Stimulated activated CD8-positive, alpha-beta memory T cell treated with anti-CD3 and anti-CD28 coated beads, Interleukin-12 subunit alpha, Interleukin-12 subunit beta, amount 100 ng/mL, for 1 hour (primary cell): ENCODE measurements at places on chromosomes 3 and 15.

- no peak for DNase-seq
Observed at GRCh38 chr15:86322629-86323028, 243.0 kb downstream of the AGBL1 start.

GRCh38 chr3:122816587-122816986 is 21.7 kb downstream of the SLC49A4 start:
- DNase-seq: no peak

GRCh38 chr15:87549860-87550259 is 706.7 kb downstream of the NTRK3 start:
- no peak for DNase-seq

DNA sequence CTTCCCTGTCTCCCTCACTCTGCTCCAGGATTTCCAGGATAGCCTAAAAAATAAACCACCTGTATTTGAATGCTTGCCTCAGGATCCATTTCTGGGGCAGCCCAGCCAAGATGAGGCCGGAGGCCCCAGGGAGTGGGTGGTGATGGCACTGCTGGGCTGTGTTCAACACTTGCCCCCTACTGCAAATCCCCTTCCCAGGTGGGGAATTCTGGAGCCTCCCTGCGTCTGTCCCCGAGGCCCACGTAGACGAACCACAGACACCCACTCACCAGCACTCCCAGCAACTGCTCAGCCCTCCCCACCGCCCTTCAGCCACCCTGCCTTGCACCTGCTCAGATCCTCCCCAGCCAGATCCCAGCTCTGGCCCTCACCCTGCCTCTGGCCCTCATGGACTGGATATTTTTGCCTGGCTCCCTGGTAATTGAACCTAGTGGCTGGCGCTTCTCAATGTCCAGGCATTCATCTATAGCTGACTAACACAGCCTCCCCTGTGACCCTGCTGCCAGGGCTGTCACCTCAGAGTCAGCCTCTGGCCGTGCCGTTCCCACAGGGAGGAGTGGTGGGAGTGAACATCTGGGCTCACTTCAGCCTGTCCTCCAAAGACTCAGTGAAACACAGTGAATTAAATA is 17.1 kb upstream of the EPB42 start:
- no peak for DNase-seq
